ENCODE measurements at places on chromosomes 6 and 20. TPM values are rescaled to one million over a fixed set of nuclear protein-coding genes. Genes with fewer than 3 reads are reported as not detected.

TCP1 gene
- total RNA-seq = 412 TPM

LINC00237 gene
- total RNA-seq = 0.90 TPM

L3MBTL3 gene
- total RNA-seq = 7.8 TPM

C20orf144 gene
- total RNA-seq = 0.26 TPM

RBPJL gene
- not detected for total RNA-seq

PSMF1 gene
- 93.9 TPM for total RNA-seq

CALHM4 gene
- total RNA-seq = not detected

TMC2 gene
- total RNA-seq = not detected

LPIN3 gene
- total RNA-seq = 3.8 TPM

WASF1 gene
- total RNA-seq = 28.6 TPM

CCDC170 gene
- 0.26 TPM for total RNA-seq

MEI4 gene
- 0.55 TPM for total RNA-seq

BTNL2 gene
- total RNA-seq = not detected

- no peaks in the 10 kb centered on the region for H3K27me3 ChIP-seq
- no peaks in the 10 kb centered on the region for H3K4me1 ChIP-seq
- H3K36me3 ChIP-seq = peaks cover 9% of the 10 kb centered on the region
- peak within 1 kb of the TSS; percentile 95 for H3K4me3 ChIP-seq
- H3K27ac ChIP-seq = peak within 1 kb of the TSS; percentile 71
- DNase-seq = peak; percentile 89
Measured at GRCh38 chr6:161273752-161274487, at the start of gene AGPAT4. AGPAT4 (minus strand) TSS chr6:161274061; CDS start chr6:161232213, 41,848 bp downstream.

- no peaks in the 10 kb centered on the region for H3K27me3 ChIP-seq
- no peaks in the 10 kb centered on the region for H3K4me1 ChIP-seq
- H3K27ac ChIP-seq = no peak overlapping the region
Measured at GRCh38 chr6:159014406-159014805, 14.4 kb upstream of the RSPH3 start.

DNA sequence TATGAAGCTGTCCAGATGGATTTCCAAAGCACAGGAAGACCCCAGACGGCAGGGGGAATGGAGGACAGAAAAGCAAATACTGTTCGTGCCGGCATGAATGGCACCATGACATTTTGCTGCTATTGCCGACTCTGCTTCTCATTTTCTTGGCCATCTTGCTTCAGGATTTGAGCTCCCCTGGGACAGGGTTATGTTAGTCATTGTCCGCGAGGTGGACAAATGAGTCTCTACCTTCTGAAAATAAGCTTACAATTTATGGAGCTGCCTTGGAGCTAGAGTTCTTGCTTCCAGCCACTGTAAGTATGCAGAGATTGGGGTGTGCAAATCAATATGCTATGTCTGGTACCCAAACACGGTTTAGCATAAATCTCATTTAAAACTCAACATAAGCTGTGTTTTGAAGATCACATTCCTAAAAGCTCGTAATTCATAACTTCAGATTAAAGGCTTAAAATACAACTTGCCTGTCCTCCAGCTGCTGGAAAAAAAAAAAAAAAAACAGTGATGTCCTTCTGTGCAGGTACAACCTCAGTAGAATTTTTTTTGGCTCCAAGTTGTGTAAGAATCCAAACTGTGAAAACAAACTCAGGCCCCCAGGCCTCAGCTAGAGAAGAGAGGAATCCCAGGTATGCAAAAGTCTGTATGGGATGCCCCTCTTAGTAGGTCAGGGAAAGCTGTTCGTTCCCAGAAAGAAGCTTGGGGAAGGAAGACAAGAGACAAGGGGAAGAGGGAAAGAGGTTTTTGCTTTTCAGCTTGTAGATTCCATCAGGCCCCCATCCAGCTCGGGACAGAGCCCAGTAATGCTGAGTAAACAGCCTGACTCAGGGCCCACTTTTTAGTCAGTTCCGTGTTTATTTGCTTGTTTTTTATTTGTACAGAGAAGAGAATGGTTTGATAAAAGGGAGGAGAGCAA is 184.2 kb upstream of the FOXA2 start:
- no peak overlapping the region for H3K27ac ChIP-seq
- DNase-seq = no peak
- H3K36me3 ChIP-seq = no peaks in the 10 kb centered on the region

GRCh38 chr20:37670351-37670791 is 23.5 kb upstream of the CTNNBL1 start:
- no peak for DNase-seq
- no peak overlapping the region for H3K27ac ChIP-seq
- H3K27me3 ChIP-seq = no peaks in the 10 kb centered on the region
- no peaks in the 10 kb centered on the region for H3K36me3 ChIP-seq
- no peaks in the 10 kb centered on the region for H3K4me1 ChIP-seq

DNA sequence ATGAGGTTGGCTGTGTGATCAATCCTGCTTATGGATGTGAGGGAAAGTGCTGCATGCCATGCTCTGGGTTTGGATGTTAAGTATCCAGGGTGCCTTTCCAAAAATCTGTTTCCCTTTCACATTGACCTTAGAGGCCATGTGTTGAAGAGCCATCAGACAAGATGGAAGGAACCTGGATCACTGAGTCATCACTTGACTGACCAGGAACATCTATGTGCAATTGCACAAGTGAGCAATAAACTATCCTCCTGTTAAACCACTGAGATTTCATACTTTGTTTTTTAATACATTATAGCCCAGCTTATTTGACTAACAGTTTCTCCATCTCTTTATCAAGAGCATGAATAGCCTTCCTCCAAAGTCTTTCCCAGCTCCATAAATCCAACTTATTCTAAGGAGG is 17.8 kb upstream of the TMEM14A start:
- H3K27ac ChIP-seq = no peak overlapping the region
- H3K27me3 ChIP-seq = no peaks in the 10 kb centered on the region
- peaks cover 3% of the 10 kb centered on the region for H3K4me1 ChIP-seq
- no peak for DNase-seq
- H3K4me3 ChIP-seq = no peak overlapping the region

- peaks cover 2% of the 10 kb centered on the region for H3K4me1 ChIP-seq
- DNase-seq = no peak
- H3K4me3 ChIP-seq = no peak overlapping the region
- no peaks in the 10 kb centered on the region for H3K27me3 ChIP-seq
Measured at GRCh38 chr6:53959717-53960116, 151.5 kb upstream of the MLIP start.

GRCh38 chr20:31638317-31638716 is 605 bp downstream of the COX4I2 start:
- H3K27ac ChIP-seq = no peak overlapping the region
- DNase-seq = no peak
- no peak overlapping the region for H3K4me3 ChIP-seq

DNA sequence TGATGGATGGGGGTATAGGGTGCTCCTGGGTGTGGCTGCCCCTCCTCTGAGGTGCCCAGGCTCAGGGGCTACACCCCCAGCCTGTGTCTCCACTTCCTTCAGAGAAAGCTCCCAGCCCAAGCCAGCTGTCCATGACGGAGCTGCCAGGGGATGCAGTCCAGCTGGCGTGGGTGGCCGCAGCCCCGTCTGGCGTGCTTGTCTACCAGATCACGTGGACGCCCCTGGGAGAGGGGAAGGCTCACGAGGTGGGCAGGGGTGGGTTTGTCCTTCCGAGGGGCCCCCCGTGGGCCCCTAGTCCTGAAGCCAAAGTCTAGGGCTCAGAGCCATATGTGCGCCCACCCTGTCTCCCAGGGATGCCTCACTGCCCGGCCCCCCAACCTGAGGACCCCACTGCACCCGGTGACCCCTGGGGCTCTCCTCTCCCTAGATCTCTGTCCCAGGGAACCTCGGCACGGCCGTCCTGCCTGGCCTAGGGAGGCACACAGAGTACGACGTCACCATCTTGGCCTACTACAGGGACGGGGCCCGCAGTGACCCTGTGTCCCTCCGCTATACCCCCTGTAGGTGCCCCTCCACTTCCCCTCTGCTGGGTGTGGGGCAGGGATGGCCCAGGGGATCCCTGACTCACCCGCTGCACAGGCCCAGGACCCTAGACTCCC is 19.8 kb downstream of the COL20A1 start:
- H3K4me3 ChIP-seq = no peak overlapping the region
- no peaks in the 10 kb centered on the region for H3K27me3 ChIP-seq
- H3K27ac ChIP-seq = no peak overlapping the region
- no peaks in the 10 kb centered on the region for H3K4me1 ChIP-seq

GRCh38 chr20:10643560-10643873 is 30.3 kb downstream of the JAG1 start:
- no peak for DNase-seq
- no peak overlapping the region for H3K4me3 ChIP-seq
- H3K27me3 ChIP-seq = no peaks in the 10 kb centered on the region
- no peak overlapping the region for H3K27ac ChIP-seq

DNA sequence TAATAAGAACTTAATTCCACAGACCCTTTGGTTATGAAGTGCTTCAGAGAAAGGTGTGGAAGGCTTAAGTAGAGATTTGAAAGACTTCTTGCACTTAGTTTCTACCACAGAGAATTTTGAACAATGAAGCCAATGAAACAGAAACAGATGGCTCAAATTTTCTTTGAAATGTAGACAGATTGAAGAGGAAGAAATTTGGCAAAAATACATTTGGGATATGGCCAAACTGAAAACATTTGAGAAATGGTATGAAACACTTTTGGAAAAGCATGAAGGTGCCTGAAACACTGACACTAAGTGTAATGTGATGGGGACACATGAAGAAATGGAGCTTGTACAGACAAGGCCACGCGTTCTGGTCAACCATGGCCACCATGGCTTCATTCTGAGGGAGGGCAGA is 272.4 kb upstream of the EXOC2 start:
- no peaks in the 10 kb centered on the region for H3K27me3 ChIP-seq
- H3K4me1 ChIP-seq = no peaks in the 10 kb centered on the region
- DNase-seq = no peak
- no peak overlapping the region for H3K27ac ChIP-seq
- H3K36me3 ChIP-seq = no peaks in the 10 kb centered on the region

DNA sequence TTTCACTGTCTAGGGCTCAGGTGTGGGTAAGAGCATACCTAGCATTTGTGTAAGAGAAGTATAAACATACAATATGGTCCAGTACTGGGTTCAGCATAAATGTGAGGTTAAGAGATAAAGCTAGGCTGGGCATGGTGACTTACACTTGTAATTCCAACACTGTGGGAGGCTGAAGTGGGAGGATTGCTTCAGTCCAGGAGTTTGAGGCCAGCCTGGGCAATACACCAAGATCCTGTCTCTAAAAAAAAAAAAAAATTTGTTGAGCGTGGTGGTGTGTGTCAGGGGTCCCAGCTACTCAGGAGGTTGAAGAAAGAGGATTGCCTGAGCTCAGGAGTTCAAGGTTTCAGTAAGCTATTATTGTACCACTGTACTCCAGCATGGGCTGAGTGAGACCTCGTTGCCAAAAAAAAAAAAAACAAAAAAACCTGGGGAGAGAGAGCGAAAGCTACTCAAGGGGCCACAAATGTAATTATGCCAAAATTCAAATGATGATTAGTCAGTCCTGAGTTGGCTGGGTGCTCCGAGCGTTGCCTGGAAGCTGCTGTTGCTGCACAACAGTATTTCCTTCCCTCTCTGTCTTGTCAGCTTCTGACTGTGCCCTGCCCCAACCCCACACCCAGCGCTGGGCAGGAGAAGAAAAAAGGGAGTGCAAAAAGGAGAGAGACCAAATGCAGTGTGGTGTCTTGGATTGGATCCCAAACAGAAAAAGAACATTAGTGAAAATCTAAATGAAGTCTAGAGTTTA is 24.0 kb downstream of the CMTR1 start:
- no peak overlapping the region for H3K4me3 ChIP-seq
- H3K27me3 ChIP-seq = no peaks in the 10 kb centered on the region
- DNase-seq = no peak
- H3K36me3 ChIP-seq = peaks cover 78% of the 10 kb centered on the region

DNA sequence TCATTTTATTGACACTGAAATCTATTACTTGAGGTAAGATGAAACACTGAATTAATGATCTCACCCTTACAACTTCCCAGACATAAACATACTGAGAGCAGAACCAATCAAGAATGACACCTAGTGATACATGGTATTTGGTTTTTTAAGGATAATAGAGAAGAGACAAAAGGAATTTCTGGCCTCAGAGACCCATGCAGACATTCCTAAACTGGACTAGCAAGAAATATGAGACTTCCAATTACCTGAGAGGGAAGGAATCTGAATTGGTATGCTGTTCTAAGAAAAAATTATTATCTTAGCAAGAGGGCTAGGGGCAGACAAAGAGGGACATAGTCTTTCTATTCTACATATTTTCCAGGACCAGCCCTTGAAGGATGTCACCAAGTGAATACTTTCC is 141.1 kb downstream of the BMP5 start:
- peaks cover 8% of the 10 kb centered on the region for H3K36me3 ChIP-seq
- DNase-seq = no peak
- no peak overlapping the region for H3K4me3 ChIP-seq
- H3K27me3 ChIP-seq = no peaks in the 10 kb centered on the region

GRCh38 chr6:13248053-13248452 is 80.3 kb downstream of the TBC1D7 start:
- peaks cover 6% of the 10 kb centered on the region for H3K36me3 ChIP-seq
- no peaks in the 10 kb centered on the region for H3K27me3 ChIP-seq
- no peak overlapping the region for H3K4me3 ChIP-seq
- H3K27ac ChIP-seq = no peak overlapping the region
- H3K4me1 ChIP-seq = peaks cover 4% of the 10 kb centered on the region

DNA sequence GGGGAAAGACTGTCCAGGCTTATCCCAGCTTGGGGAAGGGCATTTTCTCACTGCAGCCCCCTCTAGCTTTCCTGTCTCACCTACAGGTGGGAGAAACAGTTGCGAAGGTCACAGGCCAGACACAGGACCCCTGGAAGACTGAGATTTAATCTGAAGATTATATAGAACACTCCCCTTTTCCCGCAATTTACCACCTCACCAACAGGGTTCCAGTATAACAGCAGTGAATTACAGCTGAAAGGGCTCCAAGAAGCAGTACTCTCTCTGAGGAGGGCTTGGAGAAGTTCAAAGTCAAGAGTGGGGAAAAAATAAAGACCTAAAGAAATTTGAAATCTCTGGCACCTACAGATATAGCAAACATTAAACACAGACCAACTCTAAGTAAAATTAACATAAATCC is 111.9 kb downstream of the ANKRD60 start:
- H3K27me3 ChIP-seq = no peaks in the 10 kb centered on the region
- no peak overlapping the region for H3K4me3 ChIP-seq
- no peaks in the 10 kb centered on the region for H3K36me3 ChIP-seq
- H3K27ac ChIP-seq = no peak overlapping the region

DNA sequence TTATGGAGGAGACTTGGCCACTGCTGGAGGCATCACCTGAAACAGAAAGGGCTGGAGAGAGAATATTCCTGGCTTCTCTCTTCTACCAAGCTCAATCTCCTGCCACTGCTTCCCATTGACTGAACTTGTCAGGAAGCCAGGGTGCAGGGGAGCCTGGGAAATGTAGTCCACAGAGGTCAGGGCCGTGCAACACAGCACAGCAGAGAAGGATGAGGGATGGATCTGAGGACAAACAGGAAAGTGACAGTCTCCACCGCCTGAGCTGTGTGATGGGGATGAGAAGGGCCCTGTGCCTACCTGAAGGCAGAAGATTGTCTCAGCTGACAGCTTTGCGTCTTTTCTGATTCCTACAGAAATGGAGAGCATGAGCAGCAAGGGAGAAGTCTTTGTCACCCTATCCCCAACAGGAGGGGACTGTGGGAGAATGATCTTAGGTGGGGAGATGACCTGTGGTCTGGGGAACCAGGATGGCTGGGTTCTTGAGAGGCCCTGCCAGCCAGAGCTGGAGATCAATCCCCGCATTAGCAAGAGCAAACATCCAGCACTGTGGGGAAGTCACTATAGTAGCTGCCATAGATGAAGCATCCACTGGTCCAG is 114.2 kb downstream of the SNX5 start:
- peaks cover 10% of the 10 kb centered on the region for H3K4me1 ChIP-seq
- H3K4me3 ChIP-seq = no peak overlapping the region
- H3K36me3 ChIP-seq = no peaks in the 10 kb centered on the region
- no peaks in the 10 kb centered on the region for H3K27me3 ChIP-seq
- peak; percentile 77 for DNase-seq

- no peaks in the 10 kb centered on the region for H3K4me1 ChIP-seq
- no peak for DNase-seq
- no peak overlapping the region for H3K4me3 ChIP-seq
Measured at GRCh38 chr20:10590950-10591671, 82.7 kb downstream of the JAG1 start.
